ENCODE measurements at places on chromosomes 4 and X.

GRCh38 chr4:83618991-83619645 lies 83.2 kb downstream of the GPAT3 start:
- peak; percentile 73 for DNase-seq

DNA sequence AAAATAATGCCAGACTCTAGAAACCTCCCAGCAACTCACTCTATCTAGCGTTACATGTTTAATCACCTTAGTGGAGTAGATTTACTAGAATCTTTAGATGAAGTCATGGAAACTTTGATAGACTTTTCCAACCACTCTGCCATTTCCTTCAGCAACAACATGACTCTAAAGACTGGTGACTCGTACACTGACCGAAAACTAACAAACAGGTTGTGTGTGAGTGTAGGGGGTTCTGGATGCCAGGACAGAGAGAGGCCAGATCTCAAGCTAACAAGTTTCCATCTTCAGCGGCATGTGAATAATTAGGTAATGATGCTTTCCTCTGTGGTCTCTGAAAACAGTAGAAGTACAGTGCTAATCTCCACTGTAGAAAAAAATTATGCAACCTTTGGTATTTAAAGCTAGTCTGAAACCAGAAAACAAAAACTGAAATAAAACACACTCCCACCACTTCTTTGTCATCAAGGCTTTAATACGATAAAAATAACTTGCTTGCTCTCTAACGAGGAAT lies 286.4 kb downstream of the PRDM5 start:
- peak; percentile 28 for DNase-seq

- DNase-seq: no peak
Measured at GRCh38 chr4:189036906-189037305, 897.7 kb downstream of the TRIML1 start.

DNA sequence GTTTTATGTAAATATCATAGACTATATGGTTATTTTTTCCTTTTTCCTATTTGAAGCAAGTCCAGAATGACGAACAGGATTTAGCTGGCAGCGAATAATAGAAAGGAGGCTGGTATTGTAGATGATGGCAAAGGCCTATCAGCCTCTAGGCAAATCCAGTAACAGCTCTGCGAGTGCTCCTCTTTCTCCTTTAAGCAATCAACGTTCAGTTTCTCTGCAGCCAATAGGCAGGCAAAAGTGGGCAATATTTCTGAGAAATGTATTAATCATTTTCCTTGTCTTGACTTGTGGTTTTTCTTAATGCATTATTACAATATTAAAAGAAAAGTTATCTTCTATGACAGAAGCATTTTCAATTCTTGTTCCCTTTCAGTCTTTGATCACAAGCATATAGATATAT lies 183.3 kb downstream of the SH3KBP1 start:
- no peak for DNase-seq

GRCh38 chr4:41435510-41435909 lies 102.4 kb upstream of the LIMCH1 start:
- DNase-seq: no peak

DNA sequence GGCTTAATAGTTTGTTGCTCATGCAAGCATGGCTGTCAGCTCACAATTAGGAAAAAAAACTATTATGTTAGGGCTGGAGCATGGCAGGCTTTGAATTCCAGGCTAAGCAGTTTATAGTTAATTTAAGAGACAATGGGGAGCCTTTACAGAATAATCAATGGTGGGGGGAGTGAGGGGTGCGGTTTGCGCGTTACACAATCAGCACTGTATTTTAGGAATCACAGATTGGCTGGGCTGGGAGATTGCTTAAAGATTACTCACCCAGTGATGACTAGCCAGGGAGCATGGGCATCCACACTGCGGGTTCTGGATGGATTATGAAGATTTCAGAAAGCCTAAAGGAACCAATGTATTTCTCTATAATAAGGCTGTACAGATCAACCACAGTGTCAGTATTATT lies 186.6 kb downstream of the SOX3 start:
- peak; percentile 5 for DNase-seq

DNA sequence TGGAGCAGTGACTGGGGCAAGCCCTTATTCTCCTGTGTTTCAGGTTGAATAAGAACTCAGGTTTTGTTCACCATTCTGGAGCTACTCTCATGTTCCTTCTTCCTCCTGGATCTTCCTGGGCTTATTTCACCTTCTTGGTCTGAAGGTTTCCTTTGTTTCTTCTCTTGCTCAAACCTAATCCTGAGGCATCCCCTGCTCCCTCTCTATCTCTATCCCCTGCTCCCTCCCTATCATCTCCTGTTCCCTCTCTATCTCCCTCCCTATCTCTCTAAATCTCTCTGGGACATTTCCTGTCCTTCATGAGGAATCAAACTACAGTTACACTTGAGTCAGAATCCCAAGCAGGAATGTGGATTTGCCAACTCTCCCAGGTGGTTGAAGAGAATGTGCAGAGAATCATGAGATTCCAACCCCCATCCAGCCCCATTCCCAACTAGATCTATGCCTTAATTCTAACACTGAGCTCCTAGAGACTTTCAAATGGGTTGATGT lies 134.9 kb upstream of the ZIC3 start:
- no peak for DNase-seq

DNA sequence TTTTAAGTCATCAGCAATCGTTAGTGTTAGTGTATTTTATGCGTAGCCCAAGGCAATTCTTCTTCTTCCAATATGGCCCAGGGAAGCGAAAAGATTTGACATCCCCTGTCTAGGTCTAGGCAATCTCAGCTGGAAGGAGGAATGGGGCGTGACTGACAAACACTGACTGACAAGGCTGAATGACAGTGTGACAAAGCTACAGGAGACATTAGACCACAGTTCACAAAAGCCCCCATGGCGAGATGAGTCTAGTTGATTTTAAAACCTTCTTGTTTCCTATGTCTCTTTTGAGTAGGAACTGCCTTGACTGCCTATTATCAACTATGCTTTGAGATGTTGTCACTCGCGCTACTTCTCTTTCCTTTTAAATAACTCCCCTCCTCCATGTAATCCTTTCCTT lies 42.3 kb downstream of the QRFPR start:
- DNase-seq: no peak

GRCh38 chr4:41935652-41936021 lies 408 bp downstream of the TMEM33 start:
- peak; percentile 45 for DNase-seq
